ENCODE measurements at places on chromosomes 3 and 15. TPM values are rescaled to one million over a fixed set of nuclear protein-coding genes. Genes with fewer than 3 reads are reported as not detected.

Gene PRR20G
- not detected for total RNA-seq

Gene CCRL2
- total RNA-seq: 6.3 TPM

Gene POC1A
- 10.5 TPM for total RNA-seq

Gene LEKR1
- 0.49 TPM for total RNA-seq

Gene DNAJA4
- 7.3 TPM for total RNA-seq

Gene ENTPD3
- not detected for total RNA-seq

Gene RETNLB
- total RNA-seq: not detected

Gene RTP1
- not detected for total RNA-seq

Gene TGM4
- total RNA-seq: not detected

Gene SAMD7
- not detected for total RNA-seq

Gene COL6A5
- total RNA-seq: not detected

Gene UBXN7
- total RNA-seq: 22.7 TPM

Gene NPAP1
- not detected for total RNA-seq

Gene PP2D1
- not detected for total RNA-seq

Gene STRIT1
- total RNA-seq: not detected

Gene ABHD6
- 13.3 TPM for total RNA-seq

Gene HACL1
- total RNA-seq: 32.8 TPM

Gene CPNE9
- not detected for total RNA-seq

Gene NRROS
- total RNA-seq: 4.4 TPM

Gene RARRES1
- 2.1 TPM for total RNA-seq

Gene MUC20
- total RNA-seq: not detected

Gene OIP5
- 5.3 TPM for total RNA-seq

Gene BFSP2
- not detected for total RNA-seq

All from bladder microvascular endothelial cell (primary cell).